ENCODE measurements at places on chromosomes 2 and 18.

DNA sequence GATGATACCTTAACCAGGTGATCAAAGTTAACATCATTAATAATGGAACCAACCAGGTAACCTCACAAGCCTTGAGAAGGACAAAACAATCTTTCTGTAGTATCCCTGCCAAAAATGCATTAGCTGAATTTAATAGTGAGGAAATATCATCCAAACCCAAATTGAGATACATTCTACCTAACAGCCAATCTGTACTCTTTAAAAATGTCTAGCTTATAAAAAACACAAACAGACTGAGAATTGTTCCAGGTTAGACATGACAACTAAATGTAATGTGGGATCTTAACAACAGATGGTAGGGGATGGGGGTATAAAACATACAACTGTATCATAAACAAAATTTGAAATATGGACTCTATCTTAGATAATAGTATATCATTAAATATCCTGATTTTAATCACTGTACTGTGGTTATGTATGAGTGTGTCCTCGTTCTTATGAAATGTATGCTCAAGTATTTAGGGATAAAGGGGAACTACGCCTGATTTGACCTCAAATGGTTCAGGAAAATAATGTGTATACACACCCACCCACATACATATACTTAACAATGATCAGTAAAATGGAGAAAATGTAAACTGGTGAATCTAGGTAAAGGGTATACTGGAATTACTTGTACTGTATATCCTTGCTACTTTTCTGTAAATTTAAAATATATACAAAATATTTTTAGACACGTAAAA lies 1.7 kb downstream of the FANCL start:
- DNase-seq = no peak

- no peak for DNase-seq
Measured at GRCh38 chr2:47193607-47194006, 38.5 kb upstream of the STPG4 start.

GRCh38 chr2:151506170-151506569 lies 96.5 kb downstream of the RIF1 start:
- no peak for DNase-seq

GRCh38 chr2:233832869-233833311 lies 21.4 kb downstream of the HJURP start:
- DNase-seq = no peak

DNA sequence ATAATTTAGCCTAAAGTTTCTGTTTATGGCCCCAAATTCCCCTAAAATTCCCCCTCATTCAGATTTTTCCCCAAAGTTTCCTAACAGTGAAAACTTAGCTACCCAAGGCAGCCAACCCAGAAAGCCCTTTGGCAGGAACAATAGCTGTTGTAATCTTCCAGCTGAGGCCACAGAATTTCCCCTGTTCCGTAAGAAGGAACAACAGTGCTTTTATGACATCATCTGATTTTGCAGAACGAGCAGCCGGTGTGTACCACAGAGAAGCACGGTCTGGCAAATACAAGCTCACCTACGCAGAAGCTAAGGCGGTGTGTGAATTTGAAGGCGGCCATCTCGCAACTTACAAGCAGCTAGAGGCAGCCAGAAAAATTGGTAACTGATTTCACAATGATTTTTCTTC lies 6.3 kb downstream of the TNFAIP6 start:
- no peak for DNase-seq

DNA sequence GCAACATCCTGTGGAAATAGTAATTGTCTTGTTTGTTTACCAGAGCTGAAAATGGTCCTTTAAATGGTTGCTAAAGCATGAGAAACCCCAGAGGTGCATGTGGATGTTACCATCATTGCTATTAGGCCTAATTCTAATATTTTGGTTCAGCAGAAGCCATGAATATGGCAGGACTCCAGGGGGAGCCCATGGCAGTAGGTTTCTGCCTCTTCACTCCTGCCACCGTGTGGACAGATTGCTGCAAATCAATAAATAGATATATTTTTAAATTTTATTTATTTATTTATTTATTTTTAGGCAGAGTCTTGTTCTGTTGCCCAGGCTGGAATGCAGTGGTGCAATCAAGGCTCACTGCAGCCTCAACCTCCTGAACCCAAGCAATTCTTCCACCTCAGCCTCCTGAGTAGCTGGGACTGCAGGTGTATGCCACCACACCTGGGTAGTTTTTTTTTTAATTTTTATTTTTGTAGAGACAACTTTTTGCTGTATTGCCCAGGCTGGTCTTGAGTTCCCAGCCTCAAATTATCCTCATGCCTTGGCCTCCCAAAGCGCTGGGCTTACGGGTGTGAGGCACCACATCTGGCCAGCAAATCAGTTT lies 54.9 kb upstream of the CAPN13 start:
- no peak for DNase-seq

Data from cortex of kidney (tissue), 1 donor.